Activated CD4-positive, alpha-beta T cell treated with anti-CD3 and anti-CD28 coated beads for 36 hours (primary cell): ENCODE measurements at places on chromosomes 5 and 9.

- H3K36me3 ChIP-seq: no peaks in the 10 kb centered on the region
- DNase-seq: no peak
- H3K4me1 ChIP-seq: peaks cover 6% of the 10 kb centered on the region
- H3K27me3 ChIP-seq: peaks cover 4% of the 10 kb centered on the region
These were observed 81.0 kb upstream of the MAST4 start for GRCh38 chr5:66515209-66515608.

- no peak overlapping the region for H3K4me3 ChIP-seq
- H3K36me3 ChIP-seq: no peaks in the 10 kb centered on the region
- H3K27me3 ChIP-seq: peaks cover 17% of the 10 kb centered on the region
- DNase-seq: no peak
- no peaks in the 10 kb centered on the region for H3K4me1 ChIP-seq
- H3K27ac ChIP-seq: no peak overlapping the region
These were observed 61.0 kb upstream of the RAD23B start for GRCh38 chr9:107222020-107222522.

DNA sequence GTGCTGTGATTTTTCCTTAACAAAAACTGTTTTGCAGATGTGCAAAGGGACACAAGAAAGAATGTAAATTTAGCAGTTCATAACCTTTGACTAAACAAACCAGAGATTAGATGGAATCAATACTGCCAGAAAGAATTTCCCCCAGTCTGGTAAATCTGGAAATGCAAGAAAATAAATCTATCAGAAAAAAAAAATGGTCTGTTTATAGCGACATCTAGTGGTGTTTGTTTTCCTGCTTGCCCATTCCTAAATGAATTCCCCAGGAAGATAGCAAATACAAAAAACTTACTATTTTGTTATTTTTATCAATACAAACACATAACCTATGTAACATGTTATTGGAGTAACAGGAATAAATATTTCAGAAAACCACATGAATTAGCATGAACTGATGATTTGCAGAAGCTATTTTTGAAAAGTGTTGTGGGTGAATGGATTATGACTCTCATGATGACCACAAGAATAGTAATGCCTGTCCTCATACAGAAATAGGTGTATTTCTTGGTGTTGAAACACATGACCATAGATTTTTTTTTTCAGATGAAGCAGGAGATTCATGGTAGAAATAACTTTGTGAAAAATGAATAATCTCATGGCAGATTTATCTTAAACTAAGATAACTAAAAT, 1703.8 kb downstream of the MAT2B start:
- H3K4me1 ChIP-seq: no peaks in the 10 kb centered on the region
- H3K27me3 ChIP-seq: no peaks in the 10 kb centered on the region
- no peaks in the 10 kb centered on the region for H3K36me3 ChIP-seq
- DNase-seq: no peak
- no peak overlapping the region for H3K27ac ChIP-seq

GRCh38 chr5:204462-204861, 13.2 kb downstream of the LRRC14B start:
- H3K27me3 ChIP-seq: no peaks in the 10 kb centered on the region
- peaks cover 6% of the 10 kb centered on the region for H3K4me1 ChIP-seq
- H3K27ac ChIP-seq: no peak overlapping the region

- peaks cover 11% of the 10 kb centered on the region for H3K27me3 ChIP-seq
- H3K27ac ChIP-seq: no peak overlapping the region
These were observed 59.9 kb downstream of the CAVIN4 start for GRCh38 chr9:100637787-100638186.
